ENCODE measurements at places on chromosomes 3 and 15. TPM values are rescaled to one million over a fixed set of nuclear protein-coding genes. Genes with fewer than 3 reads are reported as not detected.

The CELF6 gene
- total RNA-seq, result 0.45 TPM

The ADGRG7 gene
- 27.0 TPM for total RNA-seq

The PSTPIP1 gene
- 208 TPM for total RNA-seq

The SPINK8 gene
- not detected for total RNA-seq

The RTP3 gene
- total RNA-seq, result not detected
